Activated effector memory CD4-positive, alpha-beta T cell treated with anti-CD3 and anti-CD28 coated beads, Interleukin-2, amount 50 U/mL, for 16 hours (primary cell): ENCODE measurements at places on chromosomes 5 and 9.

- no peak for DNase-seq
These were observed 286.5 kb downstream of the EFNA5 start for GRCh38 chr5:107384256-107384655.

DNA sequence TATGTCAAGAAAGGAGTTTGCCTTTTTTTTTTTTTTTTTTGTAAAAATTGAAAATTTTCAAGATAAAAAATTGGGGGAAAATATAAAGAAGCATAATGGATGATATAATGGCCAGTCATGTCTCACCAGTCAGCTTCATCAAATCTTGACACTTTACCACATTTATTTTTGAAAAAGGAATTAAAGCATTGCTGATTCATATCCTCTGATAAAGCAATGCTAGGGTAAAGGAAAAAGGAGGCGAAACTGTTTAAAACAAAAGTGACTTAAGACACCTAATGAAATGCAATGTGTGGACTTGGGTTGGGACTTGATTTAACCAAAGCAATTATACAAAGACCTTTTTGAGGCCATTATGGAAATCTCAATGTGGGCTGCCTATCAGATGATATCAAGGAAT is 208.5 kb downstream of the ARHGAP26 start:
- no peak for DNase-seq

DNA sequence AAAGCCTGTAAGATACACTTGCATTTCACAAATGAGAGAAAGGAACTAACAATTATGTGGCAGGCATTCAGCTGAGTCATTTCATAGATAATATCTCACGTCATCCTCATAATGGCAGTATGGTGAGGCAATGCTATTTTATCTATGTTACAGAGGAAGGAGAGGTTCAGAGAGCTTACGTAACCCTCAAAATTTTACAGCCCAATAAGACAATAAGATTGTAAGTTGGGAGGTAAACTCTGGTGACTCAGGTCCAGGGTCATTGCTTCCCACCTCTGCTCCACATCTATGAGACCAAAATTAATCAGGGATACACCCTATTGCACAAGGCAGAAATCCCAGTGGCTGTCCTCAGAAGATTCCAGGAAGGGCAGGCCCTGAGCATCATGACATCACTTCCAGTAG is 309.7 kb downstream of the NSG2 start:
- no peak for DNase-seq

- no peak for DNase-seq
These were observed 4.4 kb upstream of the IFT74 start for GRCh38 chr9:26951794-26952193.

GRCh38 chr5:135553688-135554462 is 18.1 kb upstream of the NEUROG1 start:
- no peak for DNase-seq

DNA sequence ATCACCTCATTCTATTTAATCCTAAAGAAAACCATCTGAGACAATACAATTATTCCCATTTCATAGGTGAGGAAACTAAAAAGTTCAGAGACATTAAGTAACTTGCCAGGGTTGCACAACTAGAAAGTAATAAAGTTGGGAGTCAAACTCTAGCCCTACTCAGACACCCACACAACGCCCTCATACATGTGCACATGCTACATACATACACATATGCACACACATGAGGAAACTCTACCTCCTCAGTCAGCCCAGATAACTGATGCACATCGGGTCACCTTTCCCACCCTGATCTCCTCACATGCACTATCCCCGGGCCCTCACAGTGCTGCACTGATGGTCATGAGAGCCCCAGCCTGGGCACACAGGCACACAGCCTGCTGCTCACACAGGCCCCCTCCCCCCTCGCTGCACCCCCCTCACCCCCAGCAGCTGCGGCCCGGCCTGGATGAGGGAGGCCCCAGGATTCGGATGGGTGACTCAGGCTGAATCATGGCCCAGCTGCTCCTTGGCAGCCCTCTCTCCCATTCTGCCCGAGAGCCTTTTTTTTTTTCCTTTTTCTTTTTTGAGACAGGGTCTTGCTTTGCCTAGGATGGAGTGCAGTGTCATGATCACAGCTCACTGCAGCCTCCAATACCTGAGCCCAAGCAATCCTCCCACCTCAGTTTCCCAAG is 5.0 kb upstream of the GPRIN1 start:
- DNase-seq = no peak

GRCh38 chr9:89444274-89444673 is 53.6 kb downstream of the SEMA4D start:
- peak; percentile 84 for DNase-seq

- no peak for DNase-seq
These were observed 32.7 kb upstream of the ABCA1 start for GRCh38 chr9:104960662-104961061.

DNA sequence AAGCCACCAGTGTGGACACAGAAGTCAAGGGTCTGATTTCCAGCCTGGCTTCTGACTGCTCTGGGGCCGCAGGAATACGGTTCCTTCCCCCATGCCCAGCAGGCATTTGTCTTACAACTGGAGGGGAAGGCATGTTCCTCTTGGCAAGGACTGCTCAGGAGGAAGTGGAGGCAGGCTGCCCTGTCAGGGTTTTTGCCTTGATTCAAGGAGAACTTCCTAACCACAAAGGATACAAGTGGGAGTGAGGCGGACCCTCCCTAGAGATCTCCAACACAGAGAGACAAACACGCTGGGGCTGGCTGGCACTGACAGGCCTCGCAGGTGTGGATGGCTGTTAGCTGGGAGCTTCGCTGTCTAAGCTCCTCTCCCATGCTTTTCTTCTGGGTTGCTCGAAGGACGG is 19.1 kb downstream of the TGFBI start:
- peak; percentile 44 for DNase-seq

DNA sequence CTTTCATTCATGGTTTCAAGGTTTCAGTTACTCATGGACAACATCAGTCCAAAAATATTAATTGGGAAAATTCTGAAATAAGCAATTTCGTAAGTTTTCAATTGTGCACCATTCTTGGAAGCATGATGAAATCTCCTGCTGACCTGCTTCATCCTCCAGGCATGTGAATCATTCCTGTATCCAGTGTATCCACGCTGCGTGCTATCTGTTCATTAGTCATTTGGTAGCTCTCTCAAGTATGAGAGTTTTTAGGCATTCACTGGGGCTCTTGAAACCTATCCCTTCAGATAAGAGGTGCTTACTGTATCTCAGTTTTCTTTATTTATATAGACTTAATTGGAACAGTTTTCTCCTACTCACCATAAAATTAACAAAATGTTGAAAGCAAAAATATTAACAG is 293.0 kb downstream of the CDH12 start:
- DNase-seq = no peak

DNA sequence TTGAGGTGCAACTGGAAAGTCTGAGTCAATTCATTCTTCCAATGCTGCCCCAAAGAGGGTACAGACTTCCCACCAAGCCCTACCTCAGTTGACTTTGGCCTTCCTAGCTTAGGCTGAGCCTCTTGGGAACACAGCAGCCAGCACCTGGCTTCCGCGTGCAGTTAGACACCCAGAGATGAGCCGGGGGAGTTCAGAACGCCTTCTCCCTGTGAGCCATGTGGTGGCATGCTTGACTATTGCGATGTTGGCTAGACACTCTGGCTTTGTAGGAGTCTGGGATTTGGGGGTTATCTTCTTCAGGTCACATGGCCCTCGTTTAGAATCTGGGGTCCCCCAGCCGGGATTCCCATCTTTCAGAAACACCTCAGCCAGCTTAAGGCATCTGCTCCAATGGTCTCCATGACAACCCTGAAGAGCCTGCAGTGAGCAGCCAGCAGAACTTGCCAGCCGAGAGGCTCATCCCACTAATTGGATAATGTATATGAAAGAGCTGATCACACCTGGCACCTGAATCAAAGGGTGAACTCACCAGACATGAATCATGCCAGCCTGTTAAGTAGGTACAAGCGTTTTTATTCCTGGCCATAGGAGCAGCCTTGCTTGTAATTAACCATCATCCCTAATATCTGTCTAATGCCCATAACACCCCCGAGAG is 167.5 kb downstream of the SYK start:
- DNase-seq = no peak

DNA sequence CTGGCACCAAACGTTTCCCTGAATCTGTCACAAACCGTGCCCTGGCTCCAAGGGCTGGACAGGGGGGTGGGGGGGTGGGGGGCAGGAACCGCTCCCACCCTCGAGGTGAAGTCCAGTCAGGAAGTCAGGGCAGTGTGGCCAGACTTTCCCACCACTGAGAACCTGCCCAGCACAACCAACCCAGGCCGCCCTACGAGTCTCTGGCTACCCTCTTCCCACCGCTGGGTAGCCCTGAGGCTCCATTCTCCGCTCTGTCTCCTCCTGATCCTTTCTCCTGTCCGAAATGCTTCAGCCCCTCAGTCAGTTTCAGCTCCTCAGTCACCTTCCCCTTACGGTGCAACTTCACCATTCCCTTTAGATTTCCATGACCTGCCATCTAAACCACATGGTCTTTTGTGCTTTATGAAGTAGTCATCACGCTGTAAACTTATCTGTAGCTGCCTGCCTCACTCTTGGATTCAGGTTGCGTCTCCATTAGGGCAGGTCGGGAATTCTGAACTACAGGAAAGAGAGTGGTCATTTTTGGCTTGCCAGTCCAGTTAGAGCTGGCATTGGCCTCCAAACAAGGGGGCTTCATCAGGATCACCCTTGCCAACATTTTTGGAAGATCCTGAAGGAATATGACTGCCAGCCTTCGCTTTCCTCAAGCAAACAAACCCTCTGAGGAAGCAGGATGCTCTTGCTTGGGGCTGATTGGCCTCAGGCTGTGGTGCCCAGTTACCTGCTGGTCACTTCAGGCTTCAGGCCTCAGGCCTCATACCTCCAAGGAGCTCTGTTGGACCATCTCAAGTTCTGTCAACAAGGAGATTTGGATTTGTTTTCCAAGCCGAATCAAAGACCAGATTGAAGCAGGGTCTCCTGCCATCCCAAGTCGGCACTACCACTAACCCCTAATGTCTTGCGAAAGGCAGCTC is 794 bp upstream of the DCAF12 start:
- no peak for DNase-seq

- DNase-seq = no peak
These were observed 106.1 kb upstream of the SLC44A1 start for GRCh38 chr9:105138306-105138801.

GRCh38 chr5:109775130-109775529 is 85.4 kb downstream of the MAN2A1 start:
- no peak for DNase-seq

DNA sequence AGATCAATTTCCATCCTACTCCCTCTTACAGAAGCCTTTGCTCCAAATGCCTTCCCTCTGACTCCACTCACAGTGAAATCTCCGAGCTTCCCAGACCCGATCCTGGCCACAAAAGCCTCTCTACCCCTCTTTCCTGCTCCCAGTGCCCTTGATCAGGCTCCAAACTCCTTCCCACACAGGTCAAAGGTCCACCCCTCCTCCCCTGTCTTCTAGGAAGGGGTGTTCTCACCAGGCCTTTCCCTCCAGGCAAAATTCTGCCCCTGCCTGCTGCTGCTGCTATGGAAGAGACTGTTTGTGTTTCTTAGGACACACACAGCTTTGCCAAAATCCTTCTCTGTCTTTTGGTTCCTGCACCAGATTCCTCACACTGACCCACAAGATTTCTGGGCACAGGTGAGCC is 85.8 kb upstream of the ALDH1A1 start:
- DNase-seq = no peak

- no peak for DNase-seq
These were observed 5.6 kb downstream of the HRH2 start for GRCh38 chr5:175663186-175664184.

- no peak for DNase-seq
These were observed 62.6 kb downstream of the NUP214 start for GRCh38 chr9:131187957-131188356.

DNA sequence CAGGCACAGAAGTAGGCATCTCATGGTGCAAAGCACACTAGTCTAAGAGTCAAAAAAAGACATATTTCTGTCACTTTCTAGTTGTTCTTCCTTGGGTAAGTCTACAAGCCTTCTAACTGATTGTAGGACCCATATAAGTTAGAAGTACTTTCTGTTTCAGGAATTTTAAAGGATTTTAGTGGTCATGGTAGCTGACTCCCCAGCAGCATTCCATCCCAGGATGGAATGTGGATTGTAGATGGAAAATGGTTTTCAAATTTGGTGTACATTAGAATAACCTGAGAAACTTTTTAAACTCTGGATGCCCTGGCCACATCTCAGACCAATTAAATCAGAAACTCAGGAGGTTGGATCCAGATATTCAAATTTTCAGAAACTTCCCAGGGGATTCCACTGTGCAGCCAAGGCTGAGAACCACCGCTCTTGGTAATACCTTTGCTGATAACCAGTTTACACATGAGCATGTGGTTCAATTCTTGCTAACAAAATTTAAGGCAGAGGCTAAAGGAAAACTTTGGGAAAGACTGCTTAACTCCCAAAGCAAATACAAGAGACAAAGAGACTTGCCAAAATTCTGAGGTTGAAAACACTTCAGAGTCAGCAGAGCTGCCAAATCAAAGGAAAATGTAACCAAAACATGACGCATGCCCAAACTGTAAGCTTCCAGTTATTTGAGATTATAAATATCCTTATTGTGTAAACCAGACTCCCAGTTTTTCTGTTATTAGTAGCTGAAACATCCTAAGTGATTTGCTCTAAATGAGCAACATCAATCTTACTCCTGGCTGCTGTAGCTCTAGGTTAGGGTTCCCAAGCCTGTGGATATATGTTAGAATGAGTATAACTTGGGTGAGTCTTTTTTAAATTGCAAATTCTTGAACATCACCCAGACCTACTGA is 145.4 kb upstream of the MTAP start:
- DNase-seq = no peak

- DNase-seq = no peak
These were observed 44.4 kb downstream of the BNC2 start for GRCh38 chr9:16825971-16826625.

DNA sequence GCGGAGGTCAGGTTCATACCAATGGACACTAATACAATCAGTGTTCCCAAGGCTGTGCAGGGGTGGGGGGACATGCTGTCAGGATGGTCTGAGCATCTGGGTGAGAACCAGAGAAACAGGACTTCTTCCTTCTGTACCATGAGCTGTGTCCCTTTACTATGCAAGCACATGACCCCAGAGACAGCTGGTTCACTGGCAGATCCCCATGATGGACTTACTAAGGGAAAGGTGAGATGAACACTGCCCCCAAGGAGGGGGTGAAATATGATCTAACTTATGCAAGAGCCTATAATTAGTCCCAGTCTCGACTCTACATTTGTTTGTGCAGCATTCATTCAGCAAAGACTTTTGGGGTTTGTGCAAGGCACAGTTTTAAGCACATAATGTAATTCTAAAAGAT is 91.4 kb downstream of the LIFR start:
- DNase-seq = no peak

- DNase-seq = no peak
These were observed 38.9 kb upstream of the N4BP3 start for GRCh38 chr5:178074266-178074952.

- DNase-seq = no peak
These were observed 16.7 kb downstream of the ADAMTS19 start for GRCh38 chr5:129476751-129477150.

- peak; percentile 71 for DNase-seq
These were observed 459 bp upstream of the ERAP2 start for GRCh38 chr5:96875791-96876291.

GRCh38 chr9:131394464-131395156 is 724 bp downstream of the PRRC2B start:
- DNase-seq = peak; percentile 86

- DNase-seq = no peak
These were observed 332.3 kb downstream of the NPR3 start for GRCh38 chr5:33043343-33043997.
